ENCODE measurements at places on chromosomes 7 and 10.

GRCh38 chr7:17401791-17402627 lies 103.6 kb downstream of the AHR start:
- no peak for DNase-seq

- DNase-seq: no peak
Observed at GRCh38 chr10:51427758-51428157, 271.6 kb downstream of the CSTF2T start.

DNA sequence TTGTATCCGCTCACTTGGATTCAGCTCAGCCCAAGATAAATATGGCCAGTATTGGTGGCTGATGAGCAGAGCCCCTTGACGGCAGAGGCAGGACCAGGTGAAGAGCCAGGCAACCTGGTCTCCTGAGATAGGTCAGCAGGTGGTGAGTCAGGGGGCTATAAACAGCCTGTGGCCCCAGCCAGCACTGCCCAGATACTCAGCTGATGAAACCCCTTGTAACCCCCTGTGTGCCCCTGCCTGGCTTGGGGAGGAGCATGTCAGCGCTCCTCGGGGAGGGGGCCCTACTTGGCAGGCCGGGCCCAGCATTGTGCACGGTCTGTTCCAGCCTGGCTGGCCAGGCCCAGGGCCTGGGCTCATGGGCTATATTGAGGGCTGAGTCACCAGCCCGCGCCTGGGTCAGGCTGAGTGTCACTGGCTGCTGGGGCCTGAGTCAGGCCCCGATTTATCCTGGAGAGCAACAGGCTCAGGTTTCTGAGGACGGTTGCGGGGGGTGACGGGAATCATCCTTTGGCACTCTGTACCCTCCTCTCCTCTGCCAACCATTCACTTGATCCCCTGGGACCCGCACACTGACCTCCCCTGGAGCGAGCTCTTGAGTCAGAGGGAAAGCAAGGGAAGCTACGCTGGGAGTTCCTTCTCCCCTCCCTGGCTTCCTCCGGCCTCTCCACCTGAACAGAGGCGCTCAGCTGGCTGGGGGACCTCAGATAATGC lies 2.8 kb upstream of the FLNC start:
- DNase-seq: no peak

- no peak for DNase-seq
Observed at GRCh38 chr7:37083311-37084096, 359.2 kb upstream of the AOAH start.

GRCh38 chr7:114530057-114530611 lies 115.5 kb downstream of the FOXP2 start:
- no peak for DNase-seq

- DNase-seq: no peak
Observed at GRCh38 chr7:126809188-126809587, 443.6 kb downstream of the GRM8 start.

- DNase-seq: no peak
Observed at GRCh38 chr7:107773027-107773426, 29.1 kb downstream of the CBLL1 start.

DNA sequence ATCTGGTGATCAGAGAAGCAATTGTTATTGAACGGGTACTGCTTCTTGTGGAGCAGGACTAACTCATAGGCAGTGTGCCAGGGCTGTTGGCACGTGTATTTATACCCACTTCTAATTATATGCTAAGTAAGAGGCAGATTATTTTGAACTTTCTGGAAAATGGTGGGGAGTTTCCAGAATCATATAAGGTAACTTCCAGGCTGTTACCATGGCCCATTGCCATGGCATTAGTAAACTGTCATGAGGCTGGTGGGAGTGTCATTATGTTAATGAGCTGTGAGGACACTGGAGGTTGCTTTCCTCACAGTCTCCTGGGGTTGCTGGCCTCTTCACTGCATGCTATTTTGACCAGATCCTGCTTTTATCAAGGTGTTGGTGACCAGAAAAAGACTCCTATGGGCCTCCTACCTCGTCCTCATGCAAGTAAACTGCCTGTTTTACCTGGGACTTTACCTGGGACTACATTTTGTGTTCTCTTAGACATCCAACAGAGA lies 122.6 kb downstream of the KCND2 start:
- no peak for DNase-seq

GRCh38 chr7:115475206-115475605 lies 553.3 kb downstream of the MDFIC start:
- no peak for DNase-seq

- peak; percentile 77 for DNase-seq
Observed at GRCh38 chr7:55552320-55553023, 19.8 kb downstream of the VOPP1 start.

GRCh38 chr10:115696747-115697146 lies 576.3 kb downstream of the GFRA1 start:
- DNase-seq: no peak

GRCh38 chr10:114228156-114228555 lies 10.9 kb upstream of the VWA2 start:
- DNase-seq: no peak

DNA sequence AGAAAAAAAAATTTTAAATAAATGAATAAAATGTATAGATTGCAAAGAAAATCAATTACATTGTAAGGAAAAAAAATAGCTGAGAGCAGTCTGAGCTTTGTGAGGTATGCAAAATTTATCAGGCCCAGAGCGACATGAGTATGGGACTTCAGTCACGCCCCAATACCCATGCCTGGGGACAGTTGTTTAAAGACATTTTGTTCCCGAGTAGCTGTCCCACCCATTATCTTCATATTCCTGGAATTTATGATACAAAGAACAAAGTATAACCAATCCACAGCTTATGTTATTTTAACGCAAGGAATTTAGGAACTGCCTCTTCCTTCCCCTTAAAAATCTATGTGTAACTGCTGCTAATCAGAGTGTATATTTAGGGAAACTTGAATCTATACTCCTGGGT lies 1.6 kb upstream of the PON2 start:
- no peak for DNase-seq

- no peak for DNase-seq
Observed at GRCh38 chr7:12092499-12093130, 118.5 kb upstream of the TMEM106B start.

DNA sequence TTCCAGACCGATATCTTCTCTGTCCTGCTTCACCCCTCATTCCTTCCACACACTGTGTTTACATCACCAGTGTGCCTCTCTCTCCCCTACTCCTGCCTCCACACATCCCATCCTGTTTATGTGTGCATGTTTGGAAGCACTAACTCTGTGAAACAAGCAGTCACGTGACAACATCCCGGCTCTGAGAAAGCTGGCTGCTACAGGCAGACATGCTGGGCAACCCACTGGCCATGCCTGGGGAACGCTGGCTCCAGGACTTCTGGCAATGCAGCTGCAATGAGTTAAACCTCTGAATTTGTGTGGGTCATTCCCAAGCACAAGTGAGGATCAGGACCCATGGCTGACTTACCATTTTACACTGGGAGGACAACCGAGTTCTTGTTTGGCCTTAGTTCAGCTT lies 74.0 kb downstream of the WNT2 start:
- DNase-seq: no peak

- DNase-seq: no peak
Observed at GRCh38 chr7:121278120-121279021, 50.4 kb upstream of the WNT16 start.

GRCh38 chr7:141456298-141456697 lies 94.9 kb upstream of the AGK start:
- no peak for DNase-seq

DNA sequence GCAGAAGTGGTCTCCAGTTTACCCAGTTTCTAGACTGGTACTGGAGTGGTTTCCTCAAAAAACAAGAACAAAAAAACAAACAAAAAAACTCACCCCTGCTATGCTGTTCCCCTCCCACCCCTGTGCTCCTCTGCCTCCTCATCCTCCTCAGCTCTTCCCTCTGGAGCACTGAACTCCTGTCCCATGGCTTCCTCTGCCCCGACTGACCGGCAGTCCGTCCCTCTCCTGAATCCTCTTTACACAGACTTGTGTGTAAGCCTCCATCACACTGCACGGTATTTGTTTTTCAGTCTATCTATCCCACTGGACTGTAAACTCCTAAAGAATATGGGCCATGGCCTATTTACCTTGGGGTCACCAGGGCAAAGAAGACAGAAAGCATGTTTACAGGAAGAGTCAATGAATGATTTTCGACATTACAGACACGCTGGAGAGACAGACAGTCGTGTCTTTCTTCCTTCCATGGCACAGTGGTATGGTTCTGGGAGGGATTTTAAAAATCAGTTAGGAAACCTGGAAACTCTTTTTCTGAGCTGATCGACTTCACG lies 265.3 kb downstream of the GLI3 start:
- DNase-seq: no peak

DNA sequence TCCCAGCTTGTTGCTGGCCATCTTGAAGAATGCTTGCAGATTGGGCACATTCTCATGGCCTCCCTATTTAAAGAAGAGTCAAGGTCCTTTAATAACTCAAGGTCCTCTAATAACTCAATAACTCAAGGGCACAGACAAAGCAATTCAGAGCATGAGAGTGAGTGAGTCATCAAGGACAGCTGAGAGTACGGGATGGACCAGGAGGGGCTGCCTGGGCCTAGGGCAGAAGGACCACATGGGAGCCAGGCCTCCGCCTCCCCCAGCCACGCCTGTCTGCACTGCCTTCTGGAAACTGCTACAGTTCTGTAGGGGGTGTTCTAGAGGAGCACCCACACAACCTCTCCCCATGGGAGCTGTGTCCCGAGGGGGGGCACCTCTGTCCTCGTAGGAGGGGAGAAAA lies 48.9 kb downstream of the ZNF503 start:
- DNase-seq: no peak

GRCh38 chr10:74925708-74926107 lies 99.3 kb downstream of the KAT6B start:
- DNase-seq: no peak

DNA sequence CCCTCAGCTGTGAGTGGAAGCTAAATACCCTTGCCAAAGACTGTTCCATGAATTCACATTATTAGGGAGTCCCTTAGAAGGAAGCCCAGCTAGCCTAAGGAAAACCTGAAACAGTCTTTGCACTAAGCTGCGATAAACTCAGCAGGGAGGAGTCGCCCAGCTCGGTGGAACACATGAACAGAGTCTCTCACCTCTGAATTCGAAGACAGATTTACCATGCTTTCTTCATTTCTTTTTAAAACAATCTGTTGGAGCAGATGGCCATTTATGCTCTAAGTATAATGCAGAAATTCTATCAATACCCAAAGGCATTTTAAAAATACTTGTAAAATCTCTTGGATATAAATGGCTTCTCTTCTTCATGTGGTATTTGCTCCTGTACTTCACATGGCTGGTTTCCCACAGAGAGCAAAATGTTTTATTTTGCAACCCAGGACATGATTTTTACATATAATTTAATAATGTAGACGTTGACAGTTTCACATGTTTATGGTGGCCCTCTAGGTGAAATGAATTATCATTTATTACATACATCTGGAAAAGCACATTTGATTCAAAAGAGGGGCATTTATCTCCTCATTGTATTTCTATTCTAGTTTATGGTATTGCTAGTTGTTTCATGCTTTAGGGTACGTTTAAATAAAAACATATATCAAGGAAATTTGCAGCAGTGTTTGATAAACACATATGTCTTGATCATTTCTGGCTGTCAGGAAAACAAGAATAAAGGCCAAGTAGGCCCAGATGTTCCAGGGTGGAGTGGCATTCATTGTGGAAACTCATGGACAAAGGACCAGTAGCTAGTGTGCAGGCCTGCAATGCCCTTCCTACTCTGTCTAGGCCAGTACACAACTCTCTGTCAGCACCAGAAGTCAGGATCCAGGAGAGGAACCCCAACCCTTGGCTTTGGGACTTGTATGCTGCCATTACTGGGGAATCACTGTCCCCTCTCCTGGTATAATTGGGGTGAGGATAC lies 52.2 kb downstream of the LRGUK start:
- no peak for DNase-seq

DNA sequence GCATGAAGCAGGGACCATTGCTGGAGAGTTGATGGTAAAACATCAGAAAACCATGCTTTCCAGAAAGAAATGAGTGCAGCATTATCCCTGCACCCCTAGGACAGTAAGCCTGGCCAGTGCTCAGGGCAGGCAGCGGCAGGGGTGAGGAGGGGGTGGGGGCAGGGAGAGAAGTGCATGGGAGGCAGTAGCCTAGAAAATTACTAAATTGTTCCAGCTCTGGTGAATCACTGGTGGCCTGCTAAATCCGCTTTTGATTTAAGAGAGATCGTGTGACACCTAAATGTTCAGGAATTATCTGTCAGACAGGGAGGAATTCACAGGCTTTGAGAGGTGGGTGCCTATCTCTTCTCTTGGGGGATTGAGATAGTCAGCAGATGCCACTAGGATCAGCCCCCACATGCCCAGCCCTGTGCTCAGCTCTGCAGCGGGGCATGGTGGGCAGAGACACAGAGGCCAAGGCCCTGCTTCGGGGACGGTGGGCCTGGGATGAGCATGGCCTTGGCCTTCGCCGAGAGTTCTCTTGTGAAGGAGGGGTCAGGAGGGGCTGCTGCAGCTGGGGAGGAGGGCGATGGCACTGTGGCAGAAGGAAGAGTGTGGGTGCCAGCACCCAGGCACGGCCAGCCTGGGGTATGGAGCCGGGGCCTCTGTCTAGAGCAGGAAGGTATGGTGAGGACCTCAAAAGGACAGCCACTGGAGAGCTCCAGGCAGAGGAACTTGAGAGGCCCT lies 5.0 kb upstream of the AQP1 start:
- no peak for DNase-seq

DNA sequence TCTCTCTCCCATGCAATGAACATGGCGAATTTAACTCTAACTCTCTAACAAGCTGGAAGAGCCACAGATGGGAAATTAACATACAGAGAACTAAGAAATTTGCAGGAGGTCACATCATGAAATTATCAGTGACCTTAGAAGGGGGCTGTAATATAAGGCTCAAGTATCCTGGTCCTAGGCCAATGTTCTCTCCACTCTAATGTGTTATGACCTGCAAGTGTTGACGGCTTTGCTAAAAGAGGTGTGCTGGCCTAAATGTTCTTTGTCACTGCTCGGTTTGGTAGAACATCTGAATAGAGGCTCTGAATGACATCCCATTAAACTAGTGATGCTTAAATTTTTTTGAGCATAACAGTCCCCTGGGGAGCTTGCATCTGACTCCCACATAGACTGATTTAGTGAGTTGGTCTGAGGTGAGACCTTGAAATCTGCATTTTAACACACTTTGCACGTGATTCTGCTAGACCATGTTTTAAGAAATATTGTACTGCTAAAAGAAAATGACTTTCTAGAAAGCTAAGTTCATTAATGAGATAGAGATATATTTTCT lies 129.3 kb downstream of the GFRA1 start:
- DNase-seq: no peak
